CD8-positive, alpha-beta T cell (primary cell): ENCODE measurements at places on chromosomes 13 and 19. TPM values are rescaled to one million over a fixed set of nuclear protein-coding genes. Genes with fewer than 3 reads are reported as not detected.

COG6 gene
- total RNA-seq = 18.3 TPM

DNA sequence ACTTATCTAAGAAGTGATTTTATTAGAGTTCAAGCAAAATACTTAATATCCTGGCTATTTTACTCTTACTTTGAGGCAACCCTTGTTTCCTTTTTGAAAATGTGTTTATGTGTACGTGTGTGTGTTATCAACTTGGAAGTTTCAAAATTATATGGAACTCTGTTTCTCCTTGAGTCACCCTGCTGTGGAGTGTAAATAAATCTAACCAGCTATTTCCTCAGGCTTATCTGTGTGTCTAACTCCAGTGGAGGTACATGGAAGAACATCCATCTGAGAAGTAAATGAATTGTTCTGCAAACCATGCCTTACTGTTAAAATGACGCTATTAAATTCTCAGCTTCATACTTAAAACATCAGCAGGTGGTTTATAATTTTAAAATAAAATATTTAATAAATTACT lies 583.4 kb upstream of the SLITRK5 start:
- no peak for DNase-seq

DNA sequence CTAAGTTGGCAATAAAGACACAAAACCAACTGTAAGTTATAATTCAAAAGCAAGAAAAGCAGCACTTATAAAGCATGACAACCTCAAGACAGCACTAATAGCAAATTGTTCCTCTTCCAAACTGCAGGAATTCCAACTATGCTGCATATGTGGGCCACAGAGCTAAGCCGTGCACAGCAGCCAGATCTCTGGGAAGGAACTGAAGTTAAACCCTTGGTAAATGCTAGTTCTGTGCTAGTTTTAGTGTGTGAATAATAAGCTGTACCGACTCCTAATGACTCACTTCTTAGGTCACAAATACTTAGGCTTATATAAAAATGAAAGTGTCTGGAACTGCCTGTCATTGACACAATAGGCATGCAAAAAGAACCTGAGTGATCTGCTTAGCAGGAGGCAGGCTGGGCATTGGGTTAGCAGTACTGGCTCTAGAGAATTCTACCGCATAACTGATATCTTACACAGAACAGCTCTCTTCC lies 21.2 kb upstream of the GTF3A start:
- no peak for DNase-seq

GRCh38 chr13:28475916-28476725 lies 18.8 kb downstream of the FLT1 start:
- DNase-seq = no peak

DNA sequence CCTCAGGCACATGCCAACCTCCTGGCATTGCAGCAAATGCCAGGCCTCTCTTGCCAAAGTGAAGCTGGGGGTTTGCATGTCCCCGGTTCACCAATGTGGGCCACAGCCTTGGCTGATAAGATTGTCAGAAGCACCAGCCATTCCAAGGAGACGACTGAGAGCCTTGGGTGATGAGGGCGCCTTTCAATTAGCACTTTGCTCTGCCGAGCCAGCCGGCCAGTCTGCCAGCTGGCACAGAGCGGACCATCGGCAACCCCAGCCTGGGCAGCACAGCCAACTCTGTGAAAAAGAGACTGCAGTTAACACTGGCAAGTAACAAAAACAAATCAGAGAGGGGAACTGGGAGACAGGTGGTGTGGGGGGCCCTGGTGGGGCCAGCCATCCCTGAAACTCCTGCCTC lies 67.3 kb downstream of the EFNB2 start:
- no peak for DNase-seq

DNA sequence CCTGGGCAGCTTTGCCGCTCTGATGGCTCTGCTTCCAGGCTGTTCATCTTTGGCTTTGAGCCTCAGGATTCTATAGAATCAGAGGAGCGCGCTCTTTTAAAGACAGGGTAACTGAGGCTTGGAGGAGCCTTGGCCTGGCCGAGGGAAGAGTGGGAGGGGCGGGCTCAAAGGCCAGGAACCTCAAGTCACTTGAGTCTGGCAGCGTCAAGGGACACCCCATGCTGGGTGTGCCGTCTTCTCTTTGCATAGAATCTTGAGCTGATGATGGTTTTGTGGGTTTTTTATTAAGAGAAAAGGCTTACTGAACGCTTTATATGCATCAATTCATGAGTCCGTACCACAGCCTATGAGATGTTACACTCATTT lies 1.1 kb downstream of the PGLS start:
- no peak for DNase-seq

DNA sequence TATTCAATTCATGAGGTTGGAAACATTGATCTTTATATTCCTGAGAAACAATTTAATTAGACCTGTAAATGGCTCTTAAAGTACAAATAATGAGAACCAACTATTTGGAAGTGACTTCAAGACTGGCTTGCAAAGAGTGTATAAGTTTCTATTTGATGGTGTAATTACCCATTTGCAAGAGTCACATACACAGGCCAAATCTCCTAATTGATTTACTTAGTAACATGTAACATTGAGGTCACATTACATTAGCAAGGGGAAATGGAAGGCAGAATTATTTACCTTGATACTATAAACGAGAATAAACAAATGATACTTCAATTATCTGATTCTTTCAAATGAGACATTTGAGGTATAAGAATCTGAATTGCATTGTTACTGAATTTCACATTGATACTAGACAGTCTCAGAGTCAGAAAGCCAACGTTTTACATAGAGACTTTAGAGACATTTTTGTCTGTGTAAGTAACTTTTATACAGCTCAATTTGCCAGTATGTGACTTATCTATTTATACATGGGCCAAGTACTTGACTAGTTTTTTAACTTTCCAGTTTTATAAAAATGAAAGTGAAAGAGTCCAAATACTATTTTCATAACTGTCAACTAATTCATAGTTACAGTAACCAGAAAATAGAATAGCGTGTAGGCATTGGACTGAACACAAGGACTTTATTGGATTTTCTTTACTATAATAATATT lies 95.6 kb upstream of the RFC3 start:
- no peak for DNase-seq

DNA sequence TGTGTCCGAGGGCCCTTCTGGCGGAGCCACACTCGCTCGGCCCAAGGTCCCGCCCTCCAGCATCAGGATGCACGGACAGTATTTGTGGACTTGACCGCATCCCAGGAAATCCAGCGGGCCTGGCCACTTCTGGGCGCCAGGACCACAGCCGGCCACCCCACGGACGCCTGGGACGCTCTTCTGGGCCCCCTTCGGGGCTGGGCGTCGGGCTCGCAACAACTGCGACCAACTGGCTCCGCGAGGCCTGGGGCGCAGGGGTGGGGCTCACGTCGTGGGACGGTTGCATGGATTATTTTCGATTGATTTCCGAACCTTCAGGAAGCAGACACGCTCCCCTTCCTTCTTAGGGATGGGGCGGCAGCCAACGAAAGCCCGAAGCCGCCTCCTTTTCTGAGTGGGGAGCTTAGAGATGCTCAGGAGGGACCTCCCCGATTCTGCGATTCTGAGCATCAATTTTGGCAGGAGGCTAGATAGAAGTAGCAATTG lies 521 bp upstream of the NUP58 start:
- peak; percentile 26 for DNase-seq

DNA sequence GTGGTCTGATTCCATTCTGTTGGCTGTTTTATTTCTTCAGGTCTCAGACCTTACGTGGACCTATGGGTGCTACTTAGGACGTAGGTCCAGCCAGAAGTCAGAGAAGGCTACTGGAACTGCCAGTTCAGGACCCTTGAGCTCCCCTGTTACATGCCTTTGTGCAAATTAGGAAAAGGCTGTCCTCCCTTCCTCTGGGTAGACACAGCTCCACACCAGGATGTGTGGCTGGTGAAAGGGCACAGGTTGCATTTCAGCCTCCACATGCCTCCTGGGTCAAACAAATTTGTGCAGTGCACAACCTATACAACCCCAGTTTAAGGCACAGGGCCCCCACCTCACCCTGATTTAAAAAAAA lies 43.9 kb upstream of the MAP3K10 start:
- no peak for DNase-seq

- no peak for DNase-seq
Observed at GRCh38 chr13:38042771-38043170, 173.2 kb upstream of the TRPC4 start.
